Left ventricle myocardium superior (tissue), 1 donor: ENCODE measurements at places on chromosomes 1 and 21.

DNA sequence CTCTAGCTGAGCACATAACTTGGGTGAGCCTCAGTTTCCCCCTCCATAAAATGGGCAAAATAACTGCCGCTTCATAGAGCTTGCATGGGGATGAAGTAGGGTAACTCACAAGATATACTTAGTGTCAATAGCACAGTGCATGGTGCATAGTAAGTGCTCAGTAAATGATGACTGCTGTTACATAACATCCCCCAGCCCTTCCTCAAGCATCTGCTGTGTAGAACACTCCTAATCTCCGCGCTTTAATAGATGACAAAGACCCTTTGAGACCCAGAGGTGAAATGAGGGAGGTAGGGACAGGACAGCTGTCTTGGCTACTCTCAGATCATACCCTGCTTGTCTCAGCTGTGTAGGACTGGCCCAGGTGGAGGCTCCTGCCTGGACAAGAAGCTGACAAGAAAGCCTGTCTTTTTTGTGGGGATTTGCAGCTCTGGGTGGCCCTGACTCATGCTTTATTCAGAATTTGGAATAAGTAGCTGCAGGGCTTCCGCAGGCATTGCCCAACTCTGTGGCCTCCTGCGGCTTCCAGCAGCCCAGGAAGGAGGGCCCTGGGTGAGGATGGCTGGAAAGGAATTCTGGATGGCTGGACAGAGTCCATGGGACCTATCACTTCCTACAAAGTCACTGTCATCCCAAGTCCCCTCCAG, 20.7 kb upstream of the PADI4 start:
- no peak for DNase-seq

GRCh38 chr21:44572959-44573583, 458 bp upstream of the KRTAP10-4 start:
- DNase-seq, result no peak

GRCh38 chr21:33432496-33432895, 29.3 kb downstream of the IFNGR2 start:
- DNase-seq, result no peak

DNA sequence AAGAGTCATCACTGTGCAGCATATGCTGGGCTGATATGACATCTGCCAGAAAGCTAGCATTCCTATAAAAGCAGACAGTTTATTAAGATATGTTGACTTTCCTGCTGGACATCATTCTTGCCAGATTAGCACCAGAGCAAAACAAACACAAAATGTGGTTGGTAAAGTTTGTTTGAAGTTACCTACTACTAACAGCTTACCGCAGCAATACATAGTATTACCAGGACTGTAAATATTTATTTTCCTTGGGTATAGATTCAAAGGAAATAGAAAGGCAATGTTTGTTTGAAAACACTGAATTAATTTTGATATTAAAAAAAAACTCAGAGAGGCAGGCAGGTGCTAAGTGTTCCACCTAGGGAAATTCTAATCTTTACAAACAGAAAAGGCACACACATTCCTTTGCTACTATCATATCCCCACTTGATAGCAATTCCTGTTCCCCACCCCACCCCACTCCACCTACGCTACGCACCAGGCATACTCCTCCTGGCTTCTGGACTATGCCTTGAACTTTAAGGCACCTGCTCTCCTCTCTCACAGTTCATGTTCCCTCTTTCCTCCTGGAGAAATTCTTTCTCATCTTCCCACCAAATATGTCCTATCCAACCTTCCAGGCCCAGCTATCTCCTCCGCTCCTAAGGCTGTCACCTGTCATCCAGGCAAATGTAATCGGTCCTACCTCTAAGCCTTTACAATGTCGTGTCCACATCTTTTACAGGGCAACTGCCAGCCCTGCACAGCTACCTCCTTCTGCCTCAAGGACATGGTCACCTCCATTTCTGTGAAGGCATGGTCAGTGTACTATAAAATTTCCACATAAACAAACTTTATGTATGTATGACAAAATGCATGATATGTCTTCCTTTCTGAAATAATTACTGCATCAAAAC, 34.7 kb downstream of the PTPN14 start:
- DNase-seq, result no peak

- DNase-seq, result no peak
Observed at GRCh38 chr1:232292239-232292638, 337.7 kb downstream of the SIPA1L2 start.

- DNase-seq, result no peak
Observed at GRCh38 chr1:32388641-32389040, 5.6 kb downstream of the BSDC1 start.

DNA sequence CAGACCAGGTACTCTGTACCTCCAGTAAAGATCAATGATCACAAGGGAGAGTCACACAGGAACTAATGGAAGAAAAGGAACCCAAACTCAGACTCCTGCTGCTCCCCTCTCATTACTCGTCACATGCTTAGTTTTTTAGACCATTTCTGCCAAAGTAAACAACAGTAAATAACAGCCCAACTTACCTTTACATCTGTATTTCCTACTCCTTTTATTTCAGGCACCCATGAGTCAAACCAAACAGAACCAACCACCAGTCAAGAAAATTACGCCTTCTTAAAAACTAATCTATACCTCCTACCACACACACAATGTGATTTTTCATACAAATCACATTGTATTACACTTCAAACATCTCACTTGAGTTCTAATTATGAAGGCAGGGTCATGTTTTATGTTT, 61.4 kb upstream of the HTR1D start:
- no peak for DNase-seq

DNA sequence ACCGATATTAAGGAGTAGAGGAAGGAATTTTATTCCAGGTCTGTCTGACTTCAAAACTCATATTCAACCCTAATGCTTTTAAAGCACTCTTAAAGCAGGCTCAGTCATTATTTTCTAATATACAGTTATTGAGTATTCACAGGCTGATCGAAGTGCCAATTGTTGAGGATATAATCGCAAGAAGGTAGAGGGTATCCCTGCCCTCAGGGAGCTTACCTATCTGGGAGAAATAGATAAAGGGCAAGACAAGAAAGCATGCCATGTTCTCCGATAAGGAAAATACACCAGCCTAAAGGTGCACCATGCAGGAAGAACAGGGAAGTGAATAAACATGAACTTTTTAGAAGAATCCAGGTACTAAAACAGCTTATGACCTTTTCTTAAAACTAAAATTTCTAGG, 361.2 kb downstream of the SMYD3 start:
- DNase-seq, result no peak

DNA sequence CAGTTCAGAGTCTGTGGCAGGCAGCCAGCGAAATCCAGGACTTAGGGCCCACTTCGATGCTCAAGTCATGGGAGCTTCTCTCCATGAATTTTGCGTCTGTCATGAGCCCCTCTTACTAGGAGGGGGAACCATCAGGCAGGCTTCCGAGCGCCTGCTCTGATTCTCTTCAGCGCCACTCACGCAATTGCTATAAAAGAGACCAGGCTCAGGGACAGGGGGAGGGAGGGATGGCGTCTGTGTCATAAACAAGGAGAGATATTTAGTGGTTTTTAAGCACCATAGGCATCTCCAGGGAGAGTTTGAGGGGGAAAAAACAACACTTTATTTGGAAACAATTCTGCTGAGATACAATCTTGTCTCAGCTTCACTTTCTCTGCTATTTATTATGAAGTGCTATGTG, 60.6 kb downstream of the NAV1 start:
- DNase-seq, result no peak

- no peak for DNase-seq
Observed at GRCh38 chr1:171611306-171611705, 10.7 kb upstream of the MYOCOS start.

- DNase-seq, result no peak
Observed at GRCh38 chr1:28172713-28173150, 3.8 kb downstream of the PTAFR start.
